Aortic smooth muscle cell (primary cell): ENCODE measurements at places on chromosomes 16 and 17. TPM values are rescaled to one million over a fixed set of nuclear protein-coding genes. Genes with fewer than 3 reads are reported as not detected.

MT1G gene
- total RNA-seq: not detected in 2 replicates

KRT20 gene
- not detected in 2 replicates for total RNA-seq

DNAH17 gene
- total RNA-seq: not detected in 2 replicates

FGF11 gene
- total RNA-seq: 0.13 and 0.19 TPM in 2 replicates
